ENCODE measurements at places on chromosomes 6 and 20.

GRCh38 chr20:62044631-62045030 is 21.1 kb downstream of the TAF4 start:
- DNase-seq = no peak

GRCh38 chr6:130900913-130901312 is 73.7 kb downstream of the SMLR1 start:
- DNase-seq = peak; percentile 51

DNA sequence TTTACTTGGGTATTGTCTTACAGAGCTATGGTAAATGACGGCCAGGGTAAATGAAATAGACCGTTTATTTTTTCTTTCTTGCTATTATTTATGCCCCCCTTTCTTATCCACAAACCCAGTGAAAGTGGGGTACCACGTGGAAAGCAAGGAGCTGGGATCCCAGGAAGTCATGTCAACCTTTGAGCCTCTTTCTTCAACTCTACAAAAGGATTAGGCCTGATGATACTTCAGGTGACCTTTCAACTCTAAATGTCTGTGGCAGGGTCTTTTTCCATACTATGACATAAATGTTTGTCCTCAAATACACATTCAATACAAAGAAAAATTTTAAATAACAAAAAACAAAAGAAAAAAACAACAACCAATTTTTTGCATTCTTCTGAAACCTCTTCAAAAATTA is 291.4 kb downstream of the ADGB start:
- no peak for DNase-seq

- peak; percentile 20 for DNase-seq
These were observed 602 bp upstream of the TSPYL4 start for GRCh38 chr6:116254297-116255056.

- DNase-seq = peak; percentile 80
These were observed 209.3 kb downstream of the ALDH8A1 start for GRCh38 chr6:134740473-134741199.

DNA sequence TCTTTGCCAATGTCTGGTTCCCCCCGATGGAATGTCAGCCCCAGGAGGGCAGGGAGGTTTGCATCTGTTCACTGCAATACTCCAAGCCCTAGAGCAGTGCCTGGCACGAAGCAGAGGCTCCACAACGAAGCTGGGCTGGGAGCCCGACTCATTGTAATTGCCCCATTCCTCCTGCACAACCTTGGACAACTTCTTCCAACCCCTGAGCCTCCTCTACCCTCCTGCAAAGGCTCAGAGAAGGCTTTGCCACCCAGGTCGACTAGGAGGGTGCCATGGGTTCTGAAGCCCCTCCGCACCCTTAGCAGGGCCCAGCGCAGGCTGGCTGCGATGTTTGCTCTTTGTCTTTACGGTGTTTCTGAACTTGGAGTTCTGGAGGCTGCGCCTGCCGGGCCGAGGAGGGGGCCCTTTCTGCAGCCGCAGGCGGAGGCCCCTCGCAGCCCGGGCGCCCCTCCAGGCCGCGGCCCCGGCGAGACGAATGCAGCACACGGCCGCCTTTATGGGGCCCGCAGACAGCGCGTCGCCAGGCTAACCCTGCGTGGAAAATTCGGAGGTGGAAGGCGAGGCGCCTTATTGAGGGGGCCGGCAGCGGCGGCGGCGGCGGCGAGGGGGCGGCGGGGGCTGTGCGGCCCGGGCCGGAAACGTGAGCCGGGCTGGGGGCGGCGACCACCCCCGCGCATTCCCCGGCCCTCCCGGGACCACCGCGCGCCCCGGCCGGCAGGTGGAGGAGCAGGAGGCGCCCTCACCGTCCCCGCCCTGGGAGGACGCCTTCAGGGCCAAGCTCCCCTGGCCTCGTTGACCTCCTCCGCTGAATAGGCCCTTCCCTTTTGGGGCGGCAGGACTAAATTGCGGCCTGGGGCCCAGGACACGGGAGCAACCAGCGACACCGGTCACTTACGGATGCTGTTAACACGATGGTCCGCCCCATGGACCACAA is 27.0 kb downstream of the SNAI1 start:
- no peak for DNase-seq

- no peak for DNase-seq
These were observed 85.7 kb upstream of the F13A1 start for GRCh38 chr6:6405997-6406714.

DNA sequence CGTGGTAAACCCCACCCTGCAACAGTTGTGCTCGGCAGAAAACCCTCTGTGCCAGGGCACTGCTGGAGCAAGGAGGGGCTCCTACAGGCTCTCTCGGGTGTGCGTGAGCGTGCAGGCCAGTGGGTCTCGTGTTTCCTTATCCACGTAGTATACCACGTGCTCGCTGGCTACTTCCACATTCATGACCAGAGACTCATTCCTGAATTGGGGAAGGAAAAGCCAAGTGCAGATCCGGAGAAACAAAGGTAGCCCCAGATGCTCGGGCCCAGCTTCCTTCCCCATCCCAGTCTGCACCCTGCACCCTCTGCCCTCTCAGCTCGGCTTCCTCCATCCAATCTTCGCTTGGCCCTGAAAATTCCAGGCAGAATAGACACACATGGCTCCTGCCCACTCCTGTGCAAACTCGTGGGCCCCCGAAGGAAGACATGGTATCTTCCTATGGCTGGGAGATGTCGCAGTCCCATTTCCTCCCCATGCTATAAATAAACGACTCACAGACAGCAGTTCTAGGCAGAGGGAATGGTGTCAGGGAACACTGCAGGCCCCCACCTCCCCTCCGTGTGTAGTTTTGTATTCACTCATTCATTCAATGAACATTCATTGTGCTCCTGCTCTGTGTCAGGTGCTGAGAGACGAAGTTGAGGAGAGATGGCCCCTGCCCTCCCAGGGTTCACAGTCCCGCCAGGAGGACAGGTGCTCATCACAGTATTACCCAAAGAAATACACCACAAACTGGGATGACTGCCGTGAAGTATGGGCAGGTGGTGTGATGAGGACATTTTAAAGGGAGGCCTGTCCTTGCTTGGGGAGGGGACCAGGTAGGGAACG is 29.6 kb downstream of the NPEPL1 start:
- DNase-seq = no peak

GRCh38 chr20:36501367-36502006 is 39.8 kb upstream of the MYL9 start:
- DNase-seq = no peak

GRCh38 chr6:63634630-63635029 is 972 bp upstream of the PHF3 start:
- no peak for DNase-seq

DNA sequence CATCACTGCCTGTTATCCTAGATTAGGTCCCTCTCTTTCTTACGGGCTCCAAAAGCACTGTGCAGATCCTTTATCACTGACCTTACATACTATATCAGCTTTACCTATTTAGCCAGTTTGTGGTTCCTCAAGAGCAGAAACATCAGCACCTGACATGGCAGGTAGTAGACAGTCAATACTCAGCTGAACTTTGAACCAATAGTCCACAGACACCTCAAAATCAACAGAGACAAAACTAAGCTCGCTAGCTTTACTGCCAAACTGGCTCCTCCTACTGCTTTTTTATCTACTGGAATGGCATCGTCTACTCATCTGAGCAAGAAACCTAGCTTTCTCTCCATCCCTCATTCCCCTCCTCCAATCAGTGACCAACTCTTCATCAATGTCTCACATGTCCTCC is 5.6 kb downstream of the IL17A start:
- no peak for DNase-seq

DNA sequence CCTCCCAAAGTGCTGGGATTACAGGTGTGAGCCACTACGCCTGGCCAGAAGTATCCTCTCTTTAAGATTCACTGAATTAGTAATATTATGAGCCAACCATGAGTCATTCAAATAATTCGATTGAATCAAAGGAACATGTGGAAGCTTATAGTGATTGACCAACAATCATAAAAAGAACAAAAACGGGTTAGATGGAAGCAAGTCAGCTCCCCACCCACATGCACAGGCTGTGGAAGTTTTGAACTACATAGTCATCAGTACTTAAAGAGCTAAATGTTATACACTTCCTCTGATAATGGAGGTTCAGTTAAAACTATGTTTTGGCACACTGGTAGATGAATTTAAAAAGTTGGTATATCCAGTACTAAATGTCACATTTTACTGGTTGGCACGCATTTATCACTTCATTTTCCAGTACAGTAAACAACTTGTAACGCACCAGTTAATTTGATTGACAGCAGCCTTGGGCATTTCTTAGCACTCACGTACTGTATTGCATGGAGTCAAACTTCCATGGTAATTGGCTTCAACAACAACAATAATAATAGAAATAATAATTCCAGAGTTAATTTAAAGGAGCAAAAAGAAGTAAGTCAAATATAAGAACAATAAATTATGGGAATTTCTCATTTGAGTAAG is 1107.3 kb upstream of the MAP3K7 start:
- DNase-seq = no peak

DNA sequence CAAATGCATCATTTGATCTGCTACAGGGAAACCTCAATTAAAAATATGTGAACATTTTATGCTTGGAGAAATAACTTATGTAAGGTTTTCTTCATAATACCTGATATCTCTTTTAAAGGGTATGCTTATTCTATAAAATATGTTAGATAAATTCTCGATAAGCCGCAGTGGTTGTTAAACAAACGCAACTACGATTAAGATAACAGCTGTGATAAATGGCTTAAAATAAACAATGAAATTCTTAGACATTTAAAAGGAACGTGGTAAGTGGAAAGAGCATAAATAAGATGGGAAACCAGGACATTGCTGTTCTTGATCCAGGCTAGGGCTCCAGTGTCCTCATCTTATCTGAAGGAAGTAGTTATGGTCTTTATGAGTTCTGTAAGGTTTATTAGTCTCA is 415.9 kb downstream of the CD83 start:
- no peak for DNase-seq
